Sciatic nerve (tissue), 2 donors: ENCODE measurements at places on chromosomes 4 and X.

DNA sequence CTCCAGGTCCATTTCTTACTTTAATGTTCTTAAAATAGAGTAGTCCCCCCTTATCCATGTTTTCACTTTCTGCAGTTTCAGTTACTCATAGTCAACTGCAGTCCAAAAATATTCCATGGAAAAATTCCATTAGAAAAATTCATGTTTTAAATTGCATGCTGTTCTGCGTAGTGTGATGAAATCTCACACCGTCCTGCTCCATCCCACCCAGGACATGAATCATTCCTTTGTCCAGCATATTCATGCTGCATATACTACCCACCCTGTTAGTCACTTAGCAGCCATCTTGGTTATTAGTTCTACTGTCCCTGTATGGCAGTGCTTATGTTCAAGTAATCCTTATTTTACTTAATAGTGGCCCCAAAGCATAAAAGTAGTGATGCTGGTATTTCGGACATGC, 5.4 kb upstream of the PDLIM5 start:
- no peak for DNase-seq

- no peak for DNase-seq
Observed at GRCh38 chrX:21996872-21997455, 35.2 kb upstream of the PHEX start.

- DNase-seq: no peak
Observed at GRCh38 chrX:68895778-68896177, 67.0 kb downstream of the EFNB1 start.

DNA sequence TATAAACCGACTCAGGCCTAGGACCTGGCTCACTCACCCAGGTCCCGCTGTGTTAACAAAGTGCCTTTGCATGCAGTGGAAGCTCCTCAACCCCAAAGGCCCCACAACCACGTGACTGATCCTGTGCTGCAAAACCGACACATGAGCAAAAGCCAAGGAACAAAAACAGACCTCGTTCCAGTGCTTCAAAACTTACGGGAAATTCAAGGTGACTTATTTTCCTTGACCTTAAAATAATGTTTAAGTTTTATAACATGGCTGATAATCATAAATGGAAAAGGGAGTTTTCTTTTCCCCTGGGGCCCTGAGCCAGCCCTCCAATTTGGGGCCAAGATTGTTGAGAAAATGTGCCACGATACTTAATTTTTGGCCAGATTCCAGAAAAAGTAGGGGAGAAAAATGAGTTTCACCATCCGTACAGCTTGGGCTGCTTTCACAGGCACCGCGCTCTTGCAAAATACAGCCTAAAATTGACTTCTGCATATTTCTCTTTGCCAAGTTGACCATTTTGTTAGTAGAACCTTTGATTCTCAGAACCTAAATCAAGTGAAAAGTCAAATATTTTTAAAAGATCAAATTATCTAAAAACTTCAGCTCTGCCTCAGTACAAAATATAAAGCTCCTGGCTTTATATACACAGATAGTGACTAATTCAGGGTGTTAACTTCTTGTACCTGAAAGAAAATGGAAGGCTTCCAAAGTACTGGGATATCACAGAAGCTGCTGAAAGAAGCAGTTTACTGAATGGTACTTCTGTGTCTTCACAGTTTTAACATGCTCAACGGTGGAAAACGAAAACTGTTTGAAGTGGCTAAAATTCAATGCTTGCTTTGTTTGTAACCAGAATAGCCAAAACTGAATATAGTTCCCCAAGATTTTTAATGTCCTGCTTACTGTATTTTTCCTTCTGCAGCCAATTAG, 93.8 kb downstream of the APBB2 start:
- peak; percentile 80 for DNase-seq

- DNase-seq: no peak
Observed at GRCh38 chr4:108685036-108685686, 34.8 kb downstream of the OSTC start.

GRCh38 chrX:141405486-141405852, 163.2 kb upstream of the SPANXC start:
- no peak for DNase-seq

DNA sequence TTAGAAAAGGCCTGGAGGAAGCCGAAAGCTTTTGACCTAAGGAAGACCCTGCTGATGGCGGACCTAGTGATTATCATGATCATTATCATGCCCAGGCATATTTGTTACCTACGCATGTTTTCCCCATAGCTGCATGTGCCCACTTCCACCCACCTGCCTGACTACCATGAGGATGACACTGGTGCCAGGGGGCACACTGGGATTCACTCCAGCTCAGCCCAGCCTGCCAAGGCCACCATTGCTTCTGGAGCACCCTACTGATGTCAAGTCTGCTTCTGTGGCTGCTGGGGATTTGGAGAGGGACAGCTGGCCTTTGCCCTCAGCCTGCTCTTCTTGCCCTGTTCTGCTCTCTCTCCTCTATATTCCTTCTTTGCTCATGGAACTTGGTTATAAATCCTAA, 124.7 kb upstream of the NALF2 start:
- DNase-seq: no peak

GRCh38 chr4:121794505-121795188, 6.5 kb upstream of the EXOSC9 start:
- DNase-seq: no peak

DNA sequence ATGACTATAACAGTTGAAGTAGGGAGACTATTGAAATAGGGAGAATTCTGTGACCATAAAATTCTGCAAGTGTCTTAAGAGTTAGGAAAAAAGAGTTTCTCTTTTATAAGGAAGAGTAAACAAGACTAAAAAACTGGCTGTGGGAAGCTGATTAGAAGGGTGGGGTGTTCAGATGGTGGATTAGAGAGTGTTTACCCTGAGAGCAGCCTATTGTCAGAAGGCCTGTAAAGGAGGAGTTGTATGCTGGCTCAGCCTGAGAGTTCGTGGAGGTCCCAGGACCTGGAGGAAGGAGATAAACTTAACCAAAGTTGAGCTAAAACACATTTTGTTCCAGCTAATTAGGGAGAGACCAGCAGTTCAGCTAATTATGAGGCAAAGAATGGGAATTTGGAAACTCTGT, 629.7 kb downstream of the PCDH7 start:
- DNase-seq: no peak

GRCh38 chr4:111454961-111455360, 690.3 kb upstream of the FAM241A start:
- no peak for DNase-seq

GRCh38 chrX:12315526-12315925, 177.3 kb downstream of the FRMPD4 start:
- DNase-seq: no peak

DNA sequence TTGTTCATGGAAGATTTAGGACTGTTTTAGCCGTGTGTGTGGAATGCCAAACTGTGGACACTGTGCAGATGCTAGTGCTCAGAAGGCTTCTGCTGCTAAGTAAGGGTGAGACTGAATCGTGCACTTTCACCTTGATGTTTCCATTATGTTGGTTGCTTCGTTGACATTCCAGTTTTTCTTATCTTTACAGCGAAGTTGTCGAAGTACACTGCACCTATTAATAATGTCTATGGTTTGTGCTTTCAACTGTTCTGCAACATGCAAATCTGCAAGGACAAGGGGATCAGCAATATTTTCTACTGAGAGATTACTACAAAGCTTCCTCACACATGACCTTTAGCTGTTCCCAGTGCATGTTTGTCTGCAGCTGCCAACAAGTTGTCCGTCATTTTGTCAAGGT, 67.7 kb downstream of the UGT2A3 start:
- no peak for DNase-seq

DNA sequence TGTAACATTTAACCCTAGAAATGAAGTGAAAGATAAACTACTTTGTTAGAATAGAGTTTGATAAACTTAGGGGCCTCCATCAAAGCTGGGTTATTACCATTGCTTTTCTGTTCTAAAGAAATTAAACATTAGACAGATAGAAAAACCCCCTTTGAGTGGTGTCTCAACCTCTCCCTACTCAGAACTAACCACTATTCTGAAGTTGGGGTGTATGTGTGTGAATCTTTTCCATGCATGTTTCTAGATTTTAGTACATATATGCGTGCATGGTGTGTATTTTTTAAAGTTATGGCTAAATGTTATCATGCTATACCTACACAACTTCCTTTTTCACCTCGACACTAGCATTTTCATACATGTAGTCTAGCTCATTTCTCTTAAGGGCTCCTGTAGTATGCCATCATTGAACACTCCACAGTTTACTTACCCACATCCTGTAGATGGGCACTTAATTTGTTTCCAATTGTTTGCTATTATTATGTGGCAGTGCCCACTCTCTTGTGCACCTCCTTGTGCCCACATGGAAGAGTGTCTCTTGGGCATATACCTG, 25.7 kb downstream of the GEMIN8 start:
- no peak for DNase-seq

DNA sequence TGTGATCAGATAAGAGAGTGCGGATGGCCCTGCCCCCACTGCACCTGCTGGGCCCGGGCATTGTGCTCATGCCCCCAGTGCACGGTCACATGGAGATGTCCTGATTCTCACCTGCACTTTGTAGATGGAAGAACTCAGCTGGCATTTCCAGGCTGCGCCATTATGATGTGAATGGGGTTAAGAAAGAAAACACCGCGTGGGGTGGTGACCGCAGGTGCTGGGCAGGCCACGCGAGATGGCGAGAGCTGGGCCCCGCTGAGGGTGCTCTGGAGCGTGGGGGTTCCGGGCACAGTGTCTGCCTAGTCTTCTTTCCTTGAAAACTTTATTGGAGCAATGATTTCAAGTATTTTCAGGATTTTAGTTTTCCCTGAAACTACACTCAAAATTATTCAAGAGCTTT, 17.8 kb upstream of the HGFAC start:
- no peak for DNase-seq

- no peak for DNase-seq
Observed at GRCh38 chr4:4492161-4492847, 49.5 kb downstream of the STX18 start.

GRCh38 chrX:112867570-112867969, 26.9 kb upstream of the AMOT start:
- DNase-seq: no peak

DNA sequence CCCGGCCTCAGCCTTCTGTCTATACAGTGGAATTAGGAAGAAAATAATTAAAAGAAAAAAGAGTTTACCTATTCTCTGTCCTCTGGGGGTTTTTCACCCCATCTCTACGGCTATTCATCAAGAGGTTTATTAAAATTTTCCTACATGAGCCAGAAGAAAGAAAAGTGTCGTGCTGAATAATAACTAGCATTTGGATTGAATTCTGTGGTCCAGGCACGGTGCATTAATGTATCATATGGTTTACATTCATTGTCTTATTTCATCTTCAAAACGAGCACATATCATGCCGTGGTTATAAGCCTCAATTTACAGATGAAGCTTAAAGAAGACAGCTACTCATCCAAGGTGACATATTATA, 5.4 kb upstream of the NAA15 start:
- no peak for DNase-seq

DNA sequence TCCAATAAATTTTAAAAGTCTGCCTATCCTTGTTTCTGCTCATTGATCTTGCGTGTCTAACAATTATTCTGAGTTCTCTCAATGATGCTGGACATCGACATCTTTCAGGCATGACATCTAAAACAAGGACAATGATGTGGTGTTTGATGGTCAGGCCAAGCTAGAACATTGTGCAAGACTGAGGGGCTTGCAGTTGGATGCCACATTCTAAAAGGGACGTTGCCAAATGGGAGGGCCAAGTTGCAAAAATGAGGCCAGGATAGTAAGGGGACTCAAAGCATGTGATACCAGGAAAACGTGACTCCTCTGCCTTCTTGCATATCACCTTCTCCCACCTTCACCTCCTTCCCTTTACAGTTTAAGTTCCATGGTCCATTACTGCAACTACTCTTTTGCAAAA, 29.4 kb upstream of the NSUN7 start:
- no peak for DNase-seq

GRCh38 chrX:46791927-46792809, 33.2 kb upstream of the SLC9A7 start:
- no peak for DNase-seq

- no peak for DNase-seq
Observed at GRCh38 chrX:39753293-39753996, 344.3 kb downstream of the BCOR start.

- no peak for DNase-seq
Observed at GRCh38 chrX:69243276-69243675, 78.0 kb upstream of the PJA1 start.

DNA sequence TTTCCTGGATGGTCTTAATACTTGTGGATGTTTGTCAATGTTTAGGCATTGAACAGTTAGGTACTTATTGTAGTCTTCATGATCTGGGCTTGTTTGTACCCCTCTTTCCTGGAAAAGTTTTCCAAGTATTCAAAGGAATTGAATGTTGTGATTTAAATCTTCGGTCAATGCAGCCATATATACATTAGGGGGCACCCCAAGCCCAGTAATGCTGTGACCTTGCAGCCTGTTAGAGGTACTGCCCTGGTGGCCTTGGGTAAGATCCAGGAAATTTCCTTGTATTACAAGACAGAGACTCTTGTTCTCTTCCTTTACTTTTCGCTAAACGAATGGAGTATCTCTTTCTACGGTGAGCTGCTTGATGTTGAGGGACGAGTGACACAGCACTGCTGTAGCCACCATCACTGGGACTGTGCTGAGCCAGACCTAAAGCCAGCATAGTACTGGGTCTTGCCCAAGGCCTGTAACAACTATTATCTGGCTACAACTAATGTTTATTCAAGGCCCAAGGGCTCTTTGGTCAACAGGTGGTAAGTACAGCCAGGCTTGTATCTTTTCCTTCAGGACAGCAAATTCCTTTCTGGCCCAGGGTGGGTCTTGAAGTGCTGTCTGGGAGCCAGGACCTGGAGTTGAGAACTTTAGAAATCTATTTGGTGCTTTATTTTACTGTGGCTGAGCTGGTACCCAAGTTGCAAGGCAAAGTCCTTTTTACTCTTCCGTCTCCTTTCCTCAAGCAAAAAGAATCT, 118.3 kb upstream of the ATOH1 start:
- DNase-seq: no peak

GRCh38 chrX:87391742-87392141, 125.9 kb upstream of the KLHL4 start:
- DNase-seq: no peak

- no peak for DNase-seq
Observed at GRCh38 chr4:166602068-166602467, 632.2 kb downstream of the SPOCK3 start.

DNA sequence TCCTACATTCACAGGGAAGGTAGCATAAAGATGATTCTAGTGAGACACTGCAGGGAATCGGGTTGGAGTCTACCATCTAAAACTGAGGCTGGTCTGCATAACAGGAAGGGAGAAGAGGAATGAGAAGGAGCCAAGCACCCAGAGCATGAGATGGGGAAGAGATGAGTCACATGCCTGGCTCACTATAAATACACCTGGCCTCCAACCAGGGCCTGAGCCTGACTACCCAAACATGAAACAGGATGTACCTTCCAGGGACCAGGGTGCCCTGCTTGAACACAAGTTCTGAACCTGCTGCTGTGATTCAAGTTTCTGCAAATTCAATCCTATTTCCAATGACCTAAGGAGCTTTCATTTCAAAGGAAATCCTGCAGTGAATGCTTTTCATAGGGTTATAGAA, 24.9 kb downstream of the CD99L2 start:
- no peak for DNase-seq

GRCh38 chr4:102789317-102789717, 28.5 kb upstream of the MANBA start:
- no peak for DNase-seq

- DNase-seq: no peak
Observed at GRCh38 chr4:168755598-168756477, 254.2 kb downstream of the CBR4 start.

- no peak for DNase-seq
Observed at GRCh38 chr4:37537484-37537883, 148.7 kb downstream of the RELL1 start.
